ENCODE measurements at places on chromosomes 7 and 10.

- DNase-seq = peak; percentile 75
These were observed 975 bp upstream of the USP54 start for GRCh38 chr10:73591935-73592699.

DNA sequence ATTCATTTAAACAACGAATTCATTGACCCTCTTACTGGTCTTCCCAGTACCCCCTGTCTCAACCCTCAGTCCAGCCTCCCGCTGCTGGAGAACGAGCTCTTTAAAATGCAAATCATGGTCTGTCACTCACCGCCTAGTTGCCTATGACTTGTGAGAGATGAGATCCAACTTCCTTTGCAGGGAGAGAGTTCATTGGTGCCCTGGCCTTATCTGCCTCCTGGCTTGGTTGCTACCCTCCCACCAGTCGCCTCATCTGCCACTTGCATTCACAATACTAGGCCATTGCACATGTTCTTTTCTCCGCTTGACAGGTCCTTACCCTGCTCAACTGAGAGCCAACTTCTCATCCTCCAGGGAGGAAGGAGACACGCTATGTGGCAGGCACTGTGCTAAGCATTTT lies 54.0 kb upstream of the MXI1 start:
- DNase-seq = no peak

DNA sequence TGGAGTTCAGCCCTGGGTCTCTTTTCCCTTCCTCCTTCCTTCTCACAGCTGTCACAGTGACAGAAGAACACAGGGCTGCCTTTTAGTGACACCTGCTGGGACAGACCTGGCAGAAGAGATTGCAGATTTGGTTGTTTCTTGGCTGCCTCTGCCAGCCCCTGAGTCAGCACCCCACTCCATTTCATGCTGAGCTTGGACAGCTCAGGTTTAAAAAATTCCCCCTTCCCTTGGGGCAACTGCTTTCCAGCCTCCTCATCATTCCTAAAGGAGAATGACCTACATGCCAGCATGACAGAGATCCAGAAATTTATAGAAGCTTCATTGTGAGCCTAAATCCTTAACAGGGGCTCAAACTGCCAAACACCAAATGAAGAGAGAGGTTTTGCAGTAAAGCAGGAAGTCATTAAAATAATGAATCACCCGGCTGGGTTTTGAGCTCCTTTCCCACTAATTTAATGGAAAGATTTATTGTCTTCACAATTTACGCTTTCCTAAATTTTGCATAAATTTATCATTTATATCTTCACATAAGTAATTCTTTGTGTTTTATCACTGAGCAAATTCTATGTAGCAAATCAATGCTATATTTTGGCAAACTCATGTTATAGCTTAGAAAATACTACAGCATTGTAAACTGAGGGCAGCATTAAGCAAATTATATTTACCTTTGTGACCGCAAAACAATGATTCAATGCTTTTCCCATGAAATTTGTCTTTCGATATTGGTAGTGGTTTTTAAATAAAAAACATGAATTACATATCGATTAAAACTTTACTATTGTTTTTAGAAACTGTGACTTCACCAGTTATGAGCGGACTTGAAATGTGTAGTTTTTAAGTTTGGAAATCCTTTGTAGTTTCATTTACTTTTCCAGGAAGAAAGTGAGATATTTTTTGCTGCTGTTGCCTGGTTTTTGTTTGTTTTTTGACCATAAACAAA lies 399.5 kb upstream of the ANKRD30A start:
- DNase-seq = no peak

DNA sequence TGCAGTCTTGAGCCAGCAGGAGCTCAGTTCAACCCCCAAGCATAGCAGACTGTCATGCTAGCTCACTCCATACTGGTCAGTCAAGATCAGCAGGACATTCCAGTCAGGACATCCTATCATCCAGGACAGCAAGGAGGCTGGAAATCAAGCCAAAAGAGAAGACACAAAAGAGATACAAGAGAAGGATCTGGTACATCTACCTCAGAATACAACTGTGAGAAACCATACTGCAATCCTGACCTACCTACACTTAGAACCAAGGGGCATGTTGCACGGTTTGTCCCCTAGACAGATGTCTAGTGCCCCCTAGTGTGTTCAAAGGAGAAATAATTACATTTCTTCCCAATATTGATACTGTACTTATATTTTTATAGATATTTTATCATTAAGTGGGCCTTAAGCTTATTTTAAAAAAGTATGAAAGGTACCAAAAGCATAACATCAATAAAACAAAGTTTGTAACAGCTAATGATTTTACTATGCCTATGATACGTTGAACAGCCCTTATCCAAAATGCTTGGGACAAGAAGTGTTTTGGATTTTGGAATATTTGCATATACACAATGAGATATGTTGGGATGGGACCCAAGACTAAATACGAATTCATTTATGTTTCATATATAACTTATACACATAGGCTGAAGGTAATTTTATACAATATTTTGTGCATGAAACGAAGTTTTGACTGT lies 26.7 kb downstream of the ERCC6 start:
- DNase-seq = no peak

GRCh38 chr10:71486484-71487114 lies 89.9 kb downstream of the CDH23 start:
- peak; percentile 33 for DNase-seq

DNA sequence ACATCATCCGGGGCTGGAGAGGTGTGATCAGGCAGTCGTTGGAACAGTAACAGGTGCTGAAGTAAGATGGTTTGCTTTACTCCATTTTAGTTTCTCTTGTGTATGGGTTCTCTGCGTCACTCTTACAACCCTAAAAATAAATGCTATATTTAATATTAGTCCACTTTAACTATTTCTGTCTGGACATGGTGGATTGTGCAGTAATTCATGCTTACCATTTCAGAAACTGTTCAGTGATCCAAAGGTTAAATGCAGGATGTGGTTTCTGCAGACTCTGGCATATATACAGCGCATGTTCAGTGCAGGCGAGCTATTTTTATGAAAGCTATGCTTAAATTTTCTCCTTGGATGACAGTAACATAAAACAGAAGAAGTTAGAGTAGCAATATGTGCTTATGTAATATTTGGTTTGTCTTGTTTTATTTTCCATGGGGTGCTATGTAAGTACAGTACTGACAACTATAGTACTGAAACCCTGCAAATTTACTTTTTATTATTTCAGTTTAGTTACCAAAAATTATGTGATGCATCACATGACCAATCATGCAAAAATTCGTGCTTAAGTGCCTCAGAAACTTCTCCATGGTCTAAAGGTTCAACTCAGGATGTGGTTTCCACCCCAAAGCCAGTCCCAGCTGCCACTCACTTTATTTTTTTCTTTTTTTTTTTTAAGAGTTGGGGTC lies 46.6 kb upstream of the GRID1 start:
- DNase-seq = no peak

GRCh38 chr10:86067436-86068050 lies 299.1 kb downstream of the GRID1 start:
- no peak for DNase-seq

DNA sequence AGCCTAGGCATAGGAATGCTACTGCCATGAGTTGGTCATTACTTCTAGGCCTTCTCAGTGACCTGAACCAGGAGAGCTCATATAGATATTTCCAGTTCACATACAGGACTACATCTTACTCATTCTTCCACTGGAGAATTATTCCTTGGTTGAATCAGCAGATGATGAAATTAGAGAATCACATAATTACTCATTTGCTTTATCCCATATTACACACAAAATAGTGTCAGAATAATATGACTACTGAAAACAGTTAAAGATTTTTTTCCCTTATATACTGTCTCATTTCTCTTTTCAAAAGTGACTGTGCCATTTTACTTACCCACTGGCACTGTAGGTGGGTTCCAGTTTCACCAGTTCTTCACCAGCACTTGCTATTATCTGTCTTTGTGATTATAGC lies 18.5 kb downstream of the BMS1 start:
- DNase-seq = no peak
